ENCODE measurements at places on chromosomes 1 and 21. TPM values are rescaled to one million over a fixed set of nuclear protein-coding genes. Genes with fewer than 3 reads are reported as not detected.

Gene TFF3
- 11.1 TPM for total RNA-seq

Gene NPHS2
- not detected for total RNA-seq

- no peak for ATAC-seq
These were observed 170.0 kb downstream of the FCRL5 start for GRCh38 chr1:157382351-157382750.

DNA sequence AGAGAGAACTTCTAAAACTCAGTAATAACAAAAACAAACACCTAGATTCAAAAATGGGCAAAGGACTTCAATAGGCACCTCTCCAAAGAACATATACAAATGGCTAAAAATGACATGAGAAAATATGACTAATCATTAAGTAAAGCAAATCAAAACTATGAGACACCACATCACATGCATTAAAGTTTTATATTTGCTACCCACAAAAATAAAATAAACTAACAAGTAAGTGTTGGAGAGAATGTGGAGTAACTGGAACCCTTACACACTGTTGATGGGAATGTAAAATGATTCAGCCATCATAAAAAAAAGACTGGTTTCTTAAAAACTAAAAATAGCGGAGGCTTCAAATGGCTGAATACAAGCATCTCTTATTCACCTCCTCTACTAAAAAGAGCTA lies 262.1 kb upstream of the PKN2 start:
- ATAC-seq, result no peak

- no peak for ATAC-seq
These were observed 48.9 kb upstream of the TADA1 start for GRCh38 chr1:166924823-166925541.

Measured in gastroesophageal sphincter (tissue), 4 donors.